H54 (cell line): ENCODE measurements at places on chromosomes 2 and 18.
A peak's percentile ranks its signal among the peaks of the same experiment; 100 is the strongest.

GRCh38 chr18:10044054-10044453, 130.2 kb downstream of the VAPA start:
- DNase-seq, result no peak

DNA sequence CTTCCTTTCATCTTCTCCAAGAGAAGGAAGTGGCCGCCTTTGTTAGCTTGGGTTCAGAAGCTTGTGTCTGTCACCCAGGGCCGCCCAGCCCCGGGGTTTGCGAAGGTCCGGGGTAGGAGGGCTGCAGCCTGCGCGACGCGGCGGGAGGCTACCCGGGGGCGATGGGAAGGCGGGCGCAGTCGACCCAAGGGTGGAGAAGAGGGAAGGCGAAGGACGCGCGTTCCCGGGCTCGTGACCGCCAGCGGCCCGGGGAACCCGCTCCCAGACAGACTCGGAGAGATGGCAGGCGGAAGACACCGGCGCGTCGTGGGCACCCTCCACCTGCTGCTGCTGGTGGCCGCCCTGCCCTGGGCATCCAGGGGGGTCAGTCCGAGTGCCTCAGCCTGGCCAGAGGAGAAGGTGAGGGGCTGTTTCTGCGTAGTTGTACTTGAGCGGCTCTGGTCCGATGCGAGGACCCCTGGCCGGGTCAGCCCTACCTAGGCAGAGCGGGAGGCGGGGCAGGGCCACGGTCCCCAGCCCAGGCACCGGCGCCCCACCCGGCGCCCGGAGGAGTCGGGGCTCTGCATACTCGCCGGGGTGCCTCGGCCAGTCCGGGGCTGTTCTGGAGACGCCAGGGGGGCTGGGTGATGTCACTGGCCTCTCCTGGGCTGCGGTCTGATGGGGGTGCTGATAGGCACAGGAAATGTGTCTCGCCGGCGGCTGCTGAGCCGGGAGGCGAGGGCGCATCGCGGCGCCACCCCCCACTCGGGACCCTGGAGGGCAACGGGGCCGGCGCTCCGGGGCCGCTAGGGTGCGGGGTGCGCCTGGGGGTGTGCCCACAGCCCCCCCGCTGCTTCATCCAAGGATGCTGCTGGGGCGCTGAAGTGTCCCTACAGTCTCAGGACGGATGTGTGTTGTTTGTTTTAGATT, at the start of gene QPCT:
Gene QPCT (plus strand): TSS at position 178 of the 909 bp plus-strand sequence. CDS start 102 bp downstream, at position 280.
- DNase-seq, result peak; percentile 81

DNA sequence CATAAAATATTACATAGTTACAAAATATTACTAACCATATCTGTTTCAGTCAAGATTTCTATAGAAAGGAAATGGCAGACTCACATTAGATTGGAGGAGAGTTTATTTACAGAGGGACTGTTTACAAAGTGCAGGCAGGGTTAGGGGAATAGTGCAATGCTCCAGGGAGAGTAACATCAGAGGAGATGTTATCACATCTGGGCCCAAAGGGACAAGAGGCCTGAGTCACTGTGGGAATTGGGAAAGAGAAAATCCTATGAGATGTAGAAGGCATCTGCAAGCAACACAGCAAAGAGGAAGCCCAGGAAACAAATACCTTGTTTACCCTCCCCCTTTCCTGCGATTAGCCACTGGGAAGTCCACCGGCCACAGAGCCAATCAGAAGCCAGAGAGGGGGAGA, 227.3 kb upstream of the TANK start:
- no peak for DNase-seq

- DNase-seq, result no peak
These were observed 109.1 kb downstream of the PLEKHA3 start for GRCh38 chr2:178589335-178589734.

GRCh38 chr2:112690853-112691401, 29.9 kb upstream of the NT5DC4 start:
- no peak for DNase-seq

DNA sequence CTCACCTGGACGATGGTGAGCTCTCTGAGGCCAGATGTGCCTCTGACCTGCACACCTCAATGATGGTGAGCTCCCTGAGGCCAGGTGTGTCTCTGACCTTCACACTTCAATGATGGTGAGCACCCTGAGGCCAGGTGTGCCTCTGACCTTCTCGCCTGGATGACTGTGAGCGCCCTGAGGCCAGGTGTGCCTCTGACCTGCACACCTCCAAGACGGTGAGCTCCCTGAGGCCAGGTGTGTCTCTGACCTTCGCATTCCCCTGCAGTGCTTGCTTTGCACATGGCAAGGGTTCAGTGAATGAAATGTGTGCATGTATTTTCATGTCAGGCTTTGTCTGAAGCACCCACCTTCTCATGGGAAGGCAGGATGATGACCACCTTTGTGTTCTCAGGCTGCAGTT, 95.5 kb downstream of the PTGR3 start:
- no peak for DNase-seq

DNA sequence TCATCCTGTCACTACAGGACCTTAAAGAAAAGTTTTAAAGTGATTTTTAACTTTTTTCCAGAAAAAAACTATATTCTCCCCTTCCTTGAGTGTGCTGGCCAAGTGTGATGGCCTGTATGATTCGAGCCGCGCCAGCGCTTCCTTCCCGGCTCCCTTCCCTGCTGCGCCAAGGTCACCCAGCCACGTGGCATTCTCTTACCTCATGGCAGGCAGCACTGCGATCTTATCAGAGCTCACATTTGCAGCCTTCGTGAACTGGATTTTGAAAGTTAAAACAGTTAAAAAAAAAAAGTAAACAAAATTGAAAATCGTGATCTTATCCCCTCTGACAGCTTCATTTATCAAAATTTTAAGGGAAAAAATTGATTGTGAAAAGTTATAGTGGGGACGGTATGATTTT, 279.8 kb downstream of the PTGR3 start:
- DNase-seq, result no peak

- no peak for DNase-seq
These were observed 43.8 kb downstream of the DDX18 start for GRCh38 chr2:117858336-117858735.

DNA sequence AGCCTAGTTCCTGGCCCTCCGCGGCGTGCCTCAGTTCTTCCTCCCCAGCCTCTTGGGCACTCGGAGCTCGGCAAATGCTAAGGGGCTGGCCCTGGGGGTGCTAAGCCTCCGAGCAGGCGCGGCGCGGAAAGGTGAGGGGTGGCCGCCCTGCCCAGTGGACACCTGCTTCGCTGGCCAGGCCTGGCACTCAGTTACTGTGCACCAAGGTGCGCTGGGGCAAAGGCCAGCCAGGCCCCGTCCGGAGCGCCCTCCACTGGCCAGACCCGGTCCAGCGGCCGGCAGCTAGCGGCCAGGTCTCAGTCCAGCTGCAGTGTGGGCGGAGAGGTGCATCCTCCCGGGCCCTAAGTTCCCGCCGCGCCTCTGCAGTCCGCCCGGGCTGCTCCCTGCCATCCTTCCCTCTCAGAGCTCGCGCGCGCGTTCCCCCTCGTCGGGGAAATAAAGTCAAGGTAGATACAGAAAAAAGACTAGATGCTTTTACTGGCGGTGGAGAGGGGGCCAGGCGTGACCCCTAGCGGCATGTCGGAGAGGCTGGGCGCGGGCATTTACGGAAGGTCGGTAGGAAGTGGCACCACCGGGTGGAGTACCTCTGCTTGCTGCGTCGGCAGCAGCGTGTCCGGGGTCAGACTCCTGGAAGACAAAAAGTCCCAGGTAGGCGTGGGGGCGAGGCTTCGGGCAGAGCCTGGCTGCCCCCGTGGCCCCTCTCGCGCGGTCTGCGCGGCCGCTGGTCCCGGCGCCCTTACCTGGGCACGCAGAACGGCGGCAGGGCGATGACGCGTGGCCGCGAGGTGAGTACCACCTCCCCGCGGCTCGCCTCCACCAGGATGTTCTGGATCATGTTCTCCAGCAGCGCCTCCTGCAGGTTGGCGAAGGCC, 9.4 kb upstream of the CRYBA2 start:
- DNase-seq, result peak; percentile 65

- no peak for DNase-seq
These were observed 39.5 kb upstream of the TANC1 start for GRCh38 chr2:158928965-158929364.

DNA sequence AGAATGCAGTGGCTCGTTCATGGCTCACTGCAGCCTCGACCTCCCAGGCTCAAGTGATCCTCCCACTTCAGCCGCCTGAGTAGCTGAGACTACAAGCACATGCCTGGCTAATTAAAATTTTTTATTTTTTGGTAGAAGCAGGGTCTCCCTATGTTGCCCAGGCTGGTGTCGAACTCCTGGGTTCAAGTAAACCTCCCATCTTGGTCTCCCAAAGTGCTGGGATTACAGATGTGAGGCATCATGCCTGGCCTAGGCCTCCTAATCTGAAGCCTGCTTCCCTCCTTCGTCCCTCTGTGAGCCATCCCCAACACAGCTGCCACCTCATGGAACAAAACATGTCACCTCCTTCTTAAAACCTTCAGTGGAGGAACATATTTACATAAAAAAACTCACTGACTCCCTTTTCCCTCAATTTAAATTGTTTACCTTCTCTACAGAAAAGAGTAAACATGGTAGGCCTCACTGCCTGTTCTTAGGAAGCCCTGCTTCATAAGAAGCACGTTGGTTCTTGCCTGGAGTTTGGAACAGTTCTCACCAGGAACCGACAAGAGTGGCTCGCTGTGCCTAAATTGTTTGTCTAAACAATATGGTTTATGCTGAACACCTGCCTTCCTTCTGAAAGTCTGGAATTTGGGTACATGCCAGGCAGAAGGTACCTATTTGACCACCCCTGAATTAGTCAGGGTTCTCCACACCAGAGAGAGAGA, 12.1 kb upstream of the RHOB start:
- DNase-seq, result no peak

GRCh38 chr18:74446631-74447403, 10.3 kb downstream of the DIPK1C start:
- no peak for DNase-seq

DNA sequence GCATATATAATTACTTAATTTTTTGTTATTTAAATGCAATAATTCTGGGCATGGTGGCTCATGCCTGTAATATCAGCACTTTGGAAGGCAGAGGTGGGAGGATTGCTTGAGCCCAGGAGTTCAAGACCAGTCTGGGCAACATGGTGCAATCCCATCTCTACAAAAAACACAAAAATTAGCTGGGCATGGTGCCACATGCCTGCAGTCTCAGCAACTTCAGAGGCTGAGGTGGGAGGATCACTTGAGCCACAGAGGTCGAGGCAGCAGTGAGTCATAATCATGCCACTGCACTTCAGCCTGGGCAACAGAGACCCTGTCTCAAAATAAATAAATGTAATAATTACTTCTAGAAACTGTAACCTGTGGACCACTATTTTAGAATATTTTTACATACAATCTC, 21.5 kb upstream of the TMEM87B start:
- no peak for DNase-seq

DNA sequence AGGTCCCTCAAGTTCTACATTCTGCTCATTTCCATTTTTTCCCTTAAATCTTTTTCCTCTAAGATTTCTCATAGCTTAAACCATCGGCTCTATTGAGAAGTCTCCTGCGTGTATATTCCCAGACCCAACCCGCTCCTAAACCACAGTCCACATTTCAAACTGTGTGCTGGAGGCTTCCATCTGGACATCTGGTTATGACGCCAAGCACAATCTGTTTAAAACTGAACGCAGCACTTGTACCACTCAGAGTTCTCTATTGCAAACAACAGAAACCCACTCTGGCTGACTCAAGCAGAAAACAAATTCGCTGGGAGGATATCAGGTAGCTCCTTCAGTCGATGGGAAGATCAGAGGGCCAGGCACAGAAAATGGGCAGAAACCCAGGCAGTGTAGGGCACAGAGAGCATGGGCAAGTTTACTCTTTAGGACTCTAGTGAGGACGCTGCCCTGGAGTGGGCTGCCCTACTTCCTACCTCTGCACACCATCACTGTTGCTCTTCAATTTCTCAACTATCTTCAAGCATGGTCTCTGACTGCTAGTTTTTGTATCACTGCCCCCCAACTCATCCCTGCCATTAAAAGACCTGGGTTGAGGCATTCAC, 5.6 kb upstream of the EML4 start:
- no peak for DNase-seq

DNA sequence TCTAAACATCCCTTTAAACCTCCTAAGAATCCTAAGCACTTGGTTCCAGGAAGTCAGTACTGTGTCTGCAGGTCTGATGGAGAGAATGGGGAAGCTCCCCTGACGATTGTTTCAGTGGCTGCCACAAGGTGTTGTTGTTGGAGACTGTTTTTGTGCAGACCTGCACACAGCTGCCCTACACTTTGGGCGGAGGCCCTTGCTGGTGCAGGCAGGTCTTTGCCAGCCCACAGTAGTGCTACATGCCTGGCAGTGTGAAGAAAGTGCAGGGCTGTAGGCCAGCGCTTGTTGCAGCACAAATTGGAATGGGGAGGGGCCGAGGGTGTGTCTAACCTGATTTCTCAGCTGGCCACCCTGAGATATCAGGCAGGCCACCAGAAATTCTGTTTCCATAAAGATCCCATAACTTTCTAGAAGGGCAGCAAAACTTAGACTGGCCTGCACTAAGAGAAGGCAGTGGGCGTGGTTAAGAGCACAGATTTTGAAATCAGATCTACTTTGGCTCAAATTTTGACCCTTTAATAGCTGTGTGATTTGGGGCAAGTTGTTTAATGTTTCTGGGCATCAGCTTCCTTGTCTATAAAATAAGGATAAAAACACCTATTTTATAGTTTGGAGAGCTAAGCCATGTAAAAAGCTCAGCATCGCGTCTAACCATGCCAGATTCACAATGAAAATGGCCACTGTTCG, 83.7 kb upstream of the SLC1A4 start:
- DNase-seq, result no peak

- no peak for DNase-seq
These were observed 21.0 kb upstream of the ZNF532 start for GRCh38 chr18:58843688-58844035.

DNA sequence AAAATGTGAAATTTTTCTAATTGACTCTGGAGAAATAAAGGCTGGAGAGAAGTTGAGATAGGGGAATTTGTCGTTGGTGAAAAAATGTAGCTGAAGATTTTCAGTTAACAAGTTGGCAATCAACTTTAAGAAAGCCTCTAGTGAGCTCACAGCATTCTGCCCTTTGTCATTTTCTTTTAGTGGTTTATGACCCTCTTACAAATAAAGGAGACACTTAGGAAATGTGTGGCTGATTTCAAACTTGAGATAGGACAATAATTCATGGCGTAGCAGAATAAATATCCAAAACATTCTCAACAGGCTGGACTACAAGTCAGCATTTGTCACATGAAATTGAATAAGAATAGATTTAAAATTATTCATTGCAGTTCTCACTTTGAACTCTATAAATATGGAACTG, 412.5 kb upstream of the SPHKAP start:
- DNase-seq, result no peak

DNA sequence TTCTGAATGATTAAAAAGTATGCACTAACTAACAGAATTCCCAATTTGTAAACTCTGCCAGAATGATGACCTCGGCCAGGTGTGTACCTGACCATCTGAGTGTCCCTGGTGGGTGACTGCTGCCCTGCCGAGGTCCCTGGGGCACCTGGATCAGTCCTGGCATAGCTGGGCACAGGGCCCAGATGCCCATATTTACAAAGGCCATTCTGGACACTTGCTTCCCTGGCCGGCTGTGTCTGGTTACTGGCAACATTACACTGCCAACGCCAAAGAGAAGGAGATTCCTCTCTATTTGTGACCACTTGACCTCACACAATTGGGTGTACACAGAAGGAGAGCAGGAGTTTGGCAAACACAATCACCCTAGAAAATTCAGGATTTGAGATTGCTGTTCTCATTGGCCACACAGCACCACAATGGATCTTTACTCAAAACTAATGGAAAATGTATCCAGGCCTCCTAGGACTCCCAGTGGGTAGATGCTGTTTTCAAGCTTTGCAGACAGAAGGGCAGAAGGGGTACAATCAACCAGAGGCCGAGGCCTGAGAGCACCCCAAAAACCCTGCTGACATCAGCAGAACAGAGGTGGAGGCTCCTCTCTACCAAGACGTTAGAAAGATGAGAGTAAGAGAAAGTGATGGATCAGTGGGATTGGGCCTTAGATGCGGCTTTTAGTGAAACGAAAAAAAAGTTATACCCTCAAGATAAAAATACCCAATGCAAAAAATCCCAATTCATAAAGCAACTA, 58.3 kb upstream of the PXDN start:
- DNase-seq, result no peak
